Dermis microvascular lymphatic vessel endothelial cell (primary cell): ENCODE measurements at places on chromosomes 2 and 18.

DNA sequence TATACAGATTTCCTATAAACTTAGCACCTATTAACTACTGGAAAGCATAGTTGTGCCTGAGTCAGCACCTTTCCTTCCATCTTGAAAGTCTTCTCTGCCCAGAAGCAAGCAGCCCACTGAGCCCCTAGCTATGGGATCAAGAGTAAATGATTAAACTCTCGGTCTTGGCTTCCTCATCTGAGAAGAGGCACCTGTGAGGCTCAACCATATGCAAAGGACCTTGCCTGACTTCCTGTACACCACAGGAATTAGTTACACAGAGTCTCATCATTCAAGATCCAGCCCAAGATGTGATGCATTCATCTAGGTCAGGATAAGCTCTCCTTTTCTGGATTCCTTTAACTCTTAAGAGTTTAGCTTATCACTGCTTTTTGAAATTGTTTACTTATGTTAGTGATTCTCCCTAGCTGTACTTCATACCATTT is 96.0 kb downstream of the CDH2 start:
- no peak for DNase-seq

DNA sequence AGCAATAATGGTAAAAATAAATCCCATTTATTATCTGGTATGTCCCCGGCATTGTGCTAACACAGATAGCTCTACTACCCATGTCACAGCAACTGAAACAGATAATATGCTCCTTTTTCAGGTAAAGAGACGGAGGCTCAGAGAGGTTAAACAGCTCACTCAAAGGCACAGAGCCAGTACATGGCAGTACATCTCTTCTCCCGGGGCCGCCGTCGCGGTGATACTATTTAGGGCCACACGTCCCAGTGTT is 693 bp upstream of the PDK1 start:
- DNase-seq, result no peak

DNA sequence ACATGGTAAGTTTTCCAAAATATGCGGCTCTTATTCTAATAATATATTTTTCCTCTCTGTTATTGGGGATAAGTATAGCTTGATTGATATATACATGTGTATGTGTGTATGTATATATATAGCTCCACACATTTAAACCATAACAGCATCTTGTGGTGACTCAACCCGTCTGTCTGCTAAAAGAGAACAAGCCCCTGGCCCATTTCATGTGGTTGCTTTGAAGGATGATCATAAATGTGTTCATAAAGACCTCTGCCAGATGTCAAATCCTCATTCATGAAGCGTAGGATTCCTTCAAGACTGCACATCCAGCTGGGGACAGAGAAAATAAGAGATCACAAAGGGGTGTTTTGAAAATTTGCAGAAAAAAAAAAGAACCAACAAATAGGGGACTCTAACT is 79.3 kb downstream of the RHOB start:
- no peak for DNase-seq

GRCh38 chr2:54271843-54272627 is 16.0 kb upstream of the TSPYL6 start:
- no peak for DNase-seq

- DNase-seq, result no peak
Observed at GRCh38 chr2:165825041-165825440, 31.0 kb upstream of the GALNT3 start.

DNA sequence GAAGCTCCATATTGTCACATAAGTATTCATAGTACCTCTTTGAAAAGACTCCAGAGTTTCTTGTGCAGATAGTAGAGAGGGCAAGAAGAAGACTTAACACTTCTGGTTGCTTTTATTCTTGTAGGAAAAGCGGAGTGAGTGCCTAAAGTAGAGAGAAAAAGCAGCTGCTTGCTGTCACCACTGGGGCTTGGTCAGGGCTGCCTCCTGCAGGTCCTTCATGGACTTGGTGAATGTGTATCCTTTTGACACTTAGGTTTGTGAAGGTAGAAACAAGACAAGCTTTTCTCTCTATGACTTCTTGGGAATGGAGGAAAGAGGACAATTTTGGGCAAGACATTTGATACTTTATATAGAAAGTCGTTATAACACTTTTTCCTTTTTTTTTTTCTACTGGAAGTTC is 312.8 kb upstream of the FANCL start:
- no peak for DNase-seq

DNA sequence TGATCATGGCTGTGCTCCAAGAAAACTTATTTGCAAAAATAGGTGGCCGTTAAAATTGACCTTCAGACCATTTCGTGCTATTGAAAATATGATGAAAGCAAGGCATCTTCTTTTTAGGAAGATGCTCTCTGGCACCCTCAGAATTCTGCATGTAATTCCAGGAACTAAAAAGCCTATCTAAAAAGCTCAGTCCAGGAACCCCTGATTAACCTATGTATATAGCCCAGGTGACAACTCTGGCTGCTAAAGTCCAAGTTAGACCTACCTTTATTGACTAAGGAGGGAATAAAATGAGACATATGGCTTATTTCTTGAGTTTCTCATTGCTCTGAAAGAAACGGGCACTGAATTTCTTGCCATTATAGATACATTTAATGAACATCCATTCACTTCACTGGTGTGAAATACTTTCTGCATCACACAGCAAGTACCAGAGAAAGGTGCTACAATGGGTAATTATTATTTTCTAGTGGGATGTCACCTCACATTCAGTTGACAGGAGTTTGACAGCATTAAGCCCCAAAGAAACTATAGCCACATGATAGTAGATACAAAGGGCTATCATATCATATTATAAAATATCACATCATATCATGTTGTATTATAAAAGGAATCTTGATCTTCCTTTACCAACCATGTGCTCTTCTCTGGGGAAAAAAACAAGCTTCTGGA is 83.8 kb downstream of the EPHA4 start:
- no peak for DNase-seq

DNA sequence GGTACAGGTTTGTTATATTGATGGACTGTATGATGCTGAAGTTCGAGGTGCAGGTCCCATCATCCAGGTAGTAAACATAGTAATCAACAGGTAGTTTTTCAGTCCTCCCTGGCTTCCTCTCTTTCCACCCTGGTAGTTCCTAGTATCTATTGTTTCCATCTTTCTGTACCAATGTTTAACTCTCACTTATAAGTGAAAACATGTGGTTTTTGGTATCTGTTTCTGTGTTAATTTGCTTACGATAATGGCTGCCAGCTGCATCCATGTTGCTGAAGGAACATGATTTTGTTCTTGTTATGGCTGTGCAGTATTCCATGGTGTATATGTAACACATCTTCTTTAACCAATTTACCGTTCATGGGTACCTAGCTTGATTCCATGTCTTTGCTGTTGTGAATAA is 69.6 kb upstream of the LRRTM1 start:
- DNase-seq, result no peak

DNA sequence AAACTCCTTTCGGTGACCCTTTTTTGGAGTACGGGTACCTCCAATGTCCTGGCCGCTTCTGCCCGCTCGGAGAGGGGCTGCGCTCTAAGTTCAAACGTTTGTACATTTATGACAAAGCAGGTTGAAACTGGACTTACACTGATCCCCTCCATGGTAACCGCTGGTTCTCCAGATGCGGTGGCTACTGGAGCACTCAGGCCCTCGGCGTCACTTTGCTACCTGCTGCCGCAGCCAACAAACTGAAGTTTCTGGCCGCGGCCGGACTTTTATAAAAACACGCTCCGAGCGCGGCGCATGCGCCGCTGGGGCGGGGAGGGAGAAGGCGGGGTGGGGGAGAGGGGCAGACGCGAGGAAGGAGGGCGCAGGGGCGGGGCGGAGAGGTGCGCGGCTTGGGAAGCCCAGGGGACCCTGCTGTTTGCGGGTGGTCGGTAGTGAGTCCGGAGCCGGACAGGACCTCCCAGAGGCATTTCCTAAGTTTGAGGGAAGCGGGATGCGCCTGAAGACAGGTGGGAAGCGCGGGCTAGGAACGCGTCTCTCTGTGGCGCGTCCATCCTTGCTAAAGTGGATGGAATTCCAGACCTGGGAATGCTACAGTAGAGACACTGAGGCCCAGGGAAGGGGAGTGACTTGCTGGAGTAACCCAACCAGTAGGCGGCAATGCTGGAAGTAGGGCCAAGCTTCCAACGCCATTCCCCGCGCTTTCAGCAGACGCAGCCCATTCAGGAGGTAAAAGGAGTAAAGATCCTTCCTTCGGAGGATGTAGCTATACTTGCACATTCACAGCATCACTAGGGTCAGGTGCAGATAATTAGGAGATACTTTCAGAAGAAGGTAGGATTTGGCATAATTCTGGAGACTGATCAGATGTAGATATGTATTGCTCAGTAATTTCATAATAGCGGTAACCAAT is at the start of gene CXCR4:
Gene CXCR4, minus strand, starts transcription at position 241 of the 910 bp plus-strand sequence. Its CDS starts 89 bp downstream, at position 152.
- DNase-seq, result peak; percentile 18

DNA sequence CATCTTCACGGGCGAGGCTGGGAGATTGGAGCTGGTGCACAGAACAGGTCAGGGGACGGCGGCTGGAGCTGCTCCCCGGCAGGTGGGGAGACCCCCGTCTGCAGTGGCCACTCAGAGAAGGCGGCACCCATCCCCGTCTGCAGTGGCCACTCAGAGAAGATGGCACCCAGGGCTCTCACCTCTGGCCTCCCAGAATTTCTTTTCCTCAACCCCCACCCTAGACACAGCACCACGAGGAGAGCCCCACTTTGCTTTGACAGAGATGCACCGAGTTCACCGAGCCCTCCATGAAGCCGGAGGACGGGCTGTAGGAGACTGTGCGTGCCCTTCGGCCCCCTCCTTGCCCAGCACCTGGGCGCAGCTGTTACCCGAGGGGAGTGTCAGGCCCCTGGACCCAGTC is 201.6 kb upstream of the SALL3 start:
- no peak for DNase-seq

DNA sequence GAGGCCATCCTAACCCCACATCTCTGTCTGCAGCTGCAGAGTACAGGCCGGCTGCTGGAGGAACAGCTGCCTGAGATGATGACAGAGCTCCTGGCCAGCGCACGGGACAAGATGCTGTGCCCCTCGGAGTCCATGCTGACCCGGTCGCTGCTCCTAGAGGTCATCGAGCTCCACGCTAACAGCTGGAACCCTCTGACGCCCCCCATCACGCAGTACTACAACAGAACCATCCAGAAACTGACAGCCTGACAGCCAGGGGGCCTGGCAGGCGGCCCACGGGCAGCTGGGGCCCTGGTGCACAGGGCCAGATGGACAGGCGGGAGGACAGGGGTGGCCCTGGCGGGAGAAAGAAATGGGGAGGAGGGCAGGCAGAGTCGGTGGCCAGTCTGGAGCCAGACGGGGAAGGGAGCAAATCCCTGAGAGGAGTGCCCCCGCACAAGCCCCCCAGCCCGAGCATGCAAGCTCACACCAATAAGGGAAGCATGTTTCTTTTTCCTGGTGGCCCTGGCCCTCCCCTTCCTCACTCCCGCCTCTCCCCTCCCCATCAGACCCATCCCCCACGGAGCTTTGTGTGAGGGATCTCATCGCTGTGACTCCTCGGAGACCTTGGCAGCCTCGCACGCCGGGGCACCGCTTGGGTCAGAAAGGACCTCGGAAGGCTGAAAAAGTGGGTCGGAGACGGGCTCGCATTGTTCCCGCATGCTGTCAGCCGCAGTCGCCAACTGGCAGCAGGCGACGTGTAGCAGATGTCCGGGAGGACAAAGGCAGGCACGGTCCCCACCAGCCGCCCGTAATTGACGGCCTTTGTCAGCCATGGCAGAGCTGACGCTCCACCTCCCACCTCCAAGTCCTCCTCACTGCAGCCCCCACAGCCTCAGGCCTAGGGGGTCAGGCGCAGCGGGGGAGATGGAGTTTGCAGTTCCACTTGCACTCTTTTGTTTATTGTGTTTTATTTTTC is 91.2 kb downstream of the SMAD7 start:
- no peak for DNase-seq

- DNase-seq, result no peak
Observed at GRCh38 chr18:12843420-12844350, 40.4 kb downstream of the PTPN2 start.

GRCh38 chr2:120245520-120246332 is 6.9 kb upstream of the RALB start:
- no peak for DNase-seq

- DNase-seq, result no peak
Observed at GRCh38 chr2:150485871-150486538, 1.5 kb downstream of the RND3 start.

DNA sequence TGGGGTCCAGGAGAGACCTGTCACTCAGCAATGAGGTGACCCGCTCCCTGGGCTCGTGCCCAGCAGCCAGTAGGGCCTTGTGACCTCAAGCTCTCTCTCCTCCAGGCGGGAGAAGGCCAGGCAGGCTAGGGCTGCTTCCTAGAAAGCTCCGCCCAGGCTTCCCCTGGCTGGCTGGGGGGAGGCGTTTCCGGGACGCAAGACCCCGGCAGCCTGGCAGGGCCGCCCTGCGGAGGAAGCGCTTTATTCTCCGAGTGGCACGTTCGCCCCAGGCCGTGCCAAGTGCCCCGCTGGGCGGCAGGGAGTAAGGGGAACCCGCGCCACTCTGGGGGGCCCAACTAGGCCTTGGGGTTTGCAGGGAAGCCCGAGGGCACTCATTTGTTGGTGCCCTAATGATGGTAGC is 21.2 kb upstream of the EPAS1 start:
- DNase-seq, result peak; percentile 86

DNA sequence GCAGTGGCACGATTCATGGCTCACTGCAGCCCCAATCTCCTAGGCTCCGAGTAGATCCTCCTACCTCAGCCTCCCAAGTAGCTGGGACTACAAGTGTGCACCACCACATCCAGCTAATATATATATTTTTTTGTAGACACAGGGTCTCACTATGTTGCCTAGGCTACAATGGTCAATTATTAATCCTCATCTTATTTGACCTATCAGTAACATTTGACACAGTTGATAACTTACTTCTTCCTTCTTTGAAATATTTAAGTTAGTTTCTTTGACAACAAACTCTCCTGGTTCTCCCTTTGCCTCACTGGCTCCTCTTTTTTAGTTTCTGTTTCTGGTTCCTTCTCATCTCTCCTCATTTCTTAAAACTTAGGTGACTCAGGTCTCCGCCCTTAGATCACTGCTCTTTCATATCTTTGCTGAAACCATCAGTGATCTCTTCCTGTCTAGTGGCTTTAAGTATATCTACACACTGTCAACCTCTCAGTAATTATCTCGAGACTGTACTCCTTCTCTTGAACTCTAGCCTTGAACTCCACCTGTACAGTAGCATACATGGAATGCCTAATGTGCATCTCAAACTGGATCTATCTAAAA is 11.5 kb downstream of the PGAP1 start:
- no peak for DNase-seq

DNA sequence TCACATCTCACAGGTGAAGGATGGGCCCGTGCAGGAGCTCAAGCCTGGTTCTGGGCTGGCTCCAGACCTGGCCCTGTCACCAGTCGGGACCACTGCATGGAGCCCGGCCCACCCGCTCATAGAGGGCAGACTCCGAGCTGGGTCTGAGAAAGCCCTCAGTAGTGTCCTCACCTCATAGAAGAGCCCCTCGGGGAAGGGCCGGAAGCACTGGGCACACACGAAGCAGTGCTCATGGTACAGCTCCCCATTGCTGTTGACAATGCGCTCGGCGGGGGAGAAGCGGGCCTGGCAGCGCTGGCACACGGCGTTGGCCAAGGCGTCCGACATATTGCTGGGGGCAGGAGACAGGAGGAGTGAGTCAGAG is 11.3 kb downstream of the GPR17 start:
- DNase-seq, result no peak
